ENCODE measurements at places on chromosomes 6 and 20.

GRCh38 chr20:10662151-10662550, 11.6 kb downstream of the JAG1 start:
- DNase-seq = no peak

DNA sequence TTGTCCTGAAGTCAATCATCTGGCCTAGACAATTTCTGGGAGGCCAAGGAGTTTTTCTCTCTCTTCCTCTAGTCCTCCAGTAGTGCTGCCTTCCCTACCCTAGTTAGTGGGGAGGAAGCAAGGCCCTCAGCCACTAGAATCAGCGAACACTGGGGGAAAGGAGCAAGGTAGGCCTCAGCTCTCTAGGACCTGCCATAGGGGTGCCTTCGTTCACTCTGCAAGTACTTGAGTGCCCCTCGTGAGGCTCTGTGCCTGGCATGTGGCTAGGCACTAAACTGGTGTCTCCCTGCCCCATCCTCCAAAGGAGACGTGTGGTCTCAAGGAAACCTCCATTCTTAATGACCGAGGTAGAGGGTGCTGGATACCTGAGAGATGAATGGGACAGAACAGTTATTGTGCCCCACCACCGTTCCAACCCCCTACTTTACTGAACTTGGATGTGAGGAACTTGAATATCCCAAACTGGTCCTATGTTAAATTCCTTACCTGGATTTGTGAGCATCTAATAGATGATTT, 1.1 kb downstream of the DEF6 start:
- no peak for DNase-seq

GRCh38 chr6:2820415-2820814, 21.2 kb downstream of the SERPINB1 start:
- no peak for DNase-seq

DNA sequence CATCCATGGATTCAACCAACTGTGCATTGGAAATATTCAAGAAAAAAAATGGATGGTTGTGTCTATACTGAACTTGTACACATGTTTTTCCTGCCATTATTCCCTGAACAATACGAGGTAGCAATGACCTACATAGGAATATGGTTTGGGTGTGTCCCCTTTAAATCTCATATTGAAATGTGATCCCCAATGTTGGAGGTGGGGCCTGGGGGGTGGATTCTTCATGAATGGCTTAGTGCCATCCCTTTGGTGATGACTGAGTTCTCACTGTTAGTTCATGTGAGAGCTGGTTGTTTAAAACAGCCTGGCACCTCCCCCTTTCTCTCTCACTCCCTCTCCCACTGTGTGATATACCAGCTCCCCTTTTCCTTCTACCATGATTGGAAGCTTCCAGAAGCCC, 139.8 kb upstream of the BACH2 start:
- no peak for DNase-seq

- DNase-seq = no peak
Observed at GRCh38 chr6:134453792-134454510, 136.0 kb upstream of the SGK1 start.

GRCh38 chr6:22940581-22941290, 371.4 kb downstream of the HDGFL1 start:
- DNase-seq = no peak

GRCh38 chr6:15480525-15480924, 182.3 kb downstream of the DTNBP1 start:
- no peak for DNase-seq

GRCh38 chr20:48682529-48683363, 145.1 kb downstream of the PREX1 start:
- DNase-seq = no peak

GRCh38 chr6:17352302-17352701, 41.1 kb upstream of the CAP2 start:
- DNase-seq = peak; percentile 35

- DNase-seq = no peak
Observed at GRCh38 chr6:123997223-123997622, 193.6 kb downstream of the NKAIN2 start.

- peak; percentile 44 for DNase-seq
Observed at GRCh38 chr6:109486068-109486467, 3.0 kb upstream of the ZBTB24 start.

- no peak for DNase-seq
Observed at GRCh38 chr20:19823216-19823615, 65.2 kb downstream of the RIN2 start.

- no peak for DNase-seq
Observed at GRCh38 chr6:127103482-127103881, 15.0 kb upstream of the RSPO3 start.

DNA sequence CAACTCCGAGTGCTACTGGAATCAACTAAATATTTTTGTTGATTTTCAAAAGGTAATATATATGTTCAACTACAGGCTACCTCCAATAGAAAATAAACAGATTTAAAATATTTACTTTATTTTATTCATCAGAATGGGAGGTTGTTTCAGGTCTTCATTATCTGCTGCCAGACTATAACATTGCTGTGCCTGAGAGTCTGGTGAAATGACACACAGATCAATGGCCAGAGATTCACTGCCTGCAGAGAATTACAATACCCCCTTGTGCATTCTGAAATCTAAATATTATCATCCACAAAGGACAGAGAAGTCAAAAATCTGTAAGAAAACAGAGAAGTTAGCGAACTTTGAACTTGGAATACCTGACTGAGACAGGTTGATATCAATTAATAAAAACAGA, 667.8 kb upstream of the GJE1 start:
- DNase-seq = no peak

DNA sequence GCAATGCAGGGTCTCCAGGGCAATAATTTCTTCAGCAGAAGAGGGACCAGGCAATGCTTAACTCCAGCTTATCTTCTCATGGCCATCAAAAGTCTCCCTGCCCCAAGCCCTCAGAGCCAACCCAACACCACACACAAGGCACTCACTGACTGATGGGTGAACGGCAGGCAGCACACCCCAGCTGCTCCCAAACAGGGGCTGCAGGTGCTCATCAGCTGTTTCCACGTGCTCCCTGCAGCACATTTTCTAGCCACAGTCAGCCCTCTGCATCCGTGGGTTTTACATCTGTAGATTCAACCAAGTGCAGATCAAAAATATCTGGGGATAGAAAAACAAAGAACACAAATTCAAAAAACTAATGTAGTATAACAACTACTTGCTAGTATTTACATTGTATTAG, 4.0 kb upstream of the GABRR1 start:
- no peak for DNase-seq

DNA sequence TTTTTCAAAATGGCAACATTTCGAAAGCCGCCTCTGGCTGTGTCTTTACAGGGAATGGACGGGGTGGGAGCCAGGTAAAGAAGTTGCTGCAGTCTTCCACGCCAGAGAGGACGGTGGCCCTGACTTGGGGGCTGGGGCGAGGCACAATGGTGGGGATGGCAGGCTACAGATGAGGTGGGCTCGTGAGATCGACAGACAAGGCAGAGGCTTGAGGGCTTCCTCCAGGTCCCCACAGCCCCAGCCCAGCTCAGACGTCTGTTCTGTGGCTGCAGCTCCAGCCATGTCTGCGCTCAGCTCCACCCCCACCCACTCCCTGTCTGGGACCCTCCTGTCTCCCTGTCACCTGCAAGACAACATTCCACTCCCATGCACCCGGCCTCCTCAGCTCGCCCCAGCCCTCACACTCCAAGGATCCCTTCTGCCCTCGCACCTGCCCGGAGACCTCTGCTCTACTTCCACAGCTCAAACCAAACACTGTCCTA, 7.4 kb upstream of the C20orf144 start:
- no peak for DNase-seq

DNA sequence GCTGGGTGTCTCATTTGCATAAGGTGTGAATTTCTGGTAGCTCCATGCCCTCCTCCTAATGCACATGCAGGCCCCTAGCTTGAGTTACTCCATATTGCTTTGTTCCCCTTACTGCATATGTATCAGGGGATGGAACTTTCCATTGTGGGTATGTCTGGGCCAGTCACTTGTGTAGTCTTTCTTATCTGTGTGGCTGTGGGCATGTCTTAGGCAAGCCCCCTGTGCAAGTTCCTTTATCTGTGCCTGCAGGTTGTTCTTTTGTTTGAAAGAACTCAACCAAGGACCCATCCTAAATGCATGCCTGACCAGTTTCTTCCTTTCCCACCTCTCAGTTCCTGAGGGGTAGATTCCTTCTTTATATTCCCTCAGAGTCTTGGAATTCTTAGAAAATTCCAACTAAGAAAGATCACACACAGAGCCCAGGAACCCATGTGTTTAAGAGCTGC, 23.6 kb downstream of the MBOAT1 start:
- no peak for DNase-seq

- DNase-seq = peak; percentile 78
Observed at GRCh38 chr20:137668-138490, 4.5 kb upstream of the DEFB126 start.

- DNase-seq = no peak
Observed at GRCh38 chr6:14953836-14954235, 292.0 kb upstream of the JARID2 start.

DNA sequence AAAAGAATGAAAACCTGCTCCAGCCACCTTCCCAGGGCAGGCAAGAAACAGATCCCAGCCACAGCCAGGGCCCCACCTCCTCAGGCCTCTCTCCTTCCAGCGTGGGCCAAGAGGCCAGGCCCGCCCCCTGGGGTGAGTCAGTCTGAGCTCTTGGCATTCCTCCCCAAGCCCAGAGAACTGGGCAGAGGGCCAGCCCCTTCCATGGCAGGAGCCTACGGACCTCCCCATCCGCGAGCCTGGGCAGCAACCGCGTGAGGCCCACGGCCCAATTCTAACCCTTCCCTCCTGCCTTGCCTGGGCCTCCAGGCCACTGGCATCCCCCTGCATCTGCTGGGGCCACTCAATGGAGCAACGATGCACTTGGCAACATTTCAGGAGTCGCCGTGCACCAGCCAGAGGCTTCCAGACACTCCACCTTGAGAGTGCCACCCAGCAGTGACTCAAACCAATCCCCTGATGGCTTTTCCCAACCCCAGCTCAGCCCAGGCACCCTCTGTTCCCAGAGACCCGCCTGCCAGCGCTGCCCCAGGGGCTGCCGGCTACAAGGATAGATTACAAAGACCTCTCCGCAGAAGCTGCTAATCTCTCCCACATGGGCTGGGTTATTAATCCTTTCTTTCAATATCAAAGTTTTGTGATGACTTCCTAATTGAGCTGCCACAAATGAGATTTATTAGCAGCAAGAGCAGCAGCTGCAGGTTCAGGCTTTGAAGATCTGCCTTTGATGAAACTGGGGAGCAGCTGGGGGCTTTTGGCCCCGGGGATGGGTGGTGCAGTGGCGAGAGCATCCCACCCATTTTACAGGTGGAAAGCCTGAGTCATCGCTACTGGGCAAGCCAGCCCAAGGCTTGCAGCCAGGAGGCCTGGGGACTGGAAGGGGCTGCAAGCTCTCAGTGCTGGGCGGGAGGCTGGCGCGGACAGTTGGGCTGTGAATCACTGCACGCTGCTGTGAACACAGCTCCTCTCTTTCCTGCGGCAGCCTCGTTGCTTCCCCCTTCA, 85.7 kb downstream of the NFATC2 start:
- peak; percentile 86 for DNase-seq

GRCh38 chr6:139028658-139029469, at the start of gene ABRACL:
Gene ABRACL (plus strand): TSS chr6:139028745. CDS start chr6:139034161, 5,416 bp downstream.
- peak; percentile 63 for DNase-seq

- no peak for DNase-seq
Observed at GRCh38 chr6:52647199-52647598, 23.7 kb upstream of the TMEM14A start.

- peak; percentile 84 for DNase-seq
Observed at GRCh38 chr6:30828027-30828962, 56.0 kb upstream of the DDR1 start.

GRCh38 chr6:126268092-126268491, 71.8 kb upstream of the CENPW start:
- DNase-seq = no peak

GRCh38 chr6:149694921-149695320, 23.0 kb downstream of the LATS1 start:
- DNase-seq = no peak

DNA sequence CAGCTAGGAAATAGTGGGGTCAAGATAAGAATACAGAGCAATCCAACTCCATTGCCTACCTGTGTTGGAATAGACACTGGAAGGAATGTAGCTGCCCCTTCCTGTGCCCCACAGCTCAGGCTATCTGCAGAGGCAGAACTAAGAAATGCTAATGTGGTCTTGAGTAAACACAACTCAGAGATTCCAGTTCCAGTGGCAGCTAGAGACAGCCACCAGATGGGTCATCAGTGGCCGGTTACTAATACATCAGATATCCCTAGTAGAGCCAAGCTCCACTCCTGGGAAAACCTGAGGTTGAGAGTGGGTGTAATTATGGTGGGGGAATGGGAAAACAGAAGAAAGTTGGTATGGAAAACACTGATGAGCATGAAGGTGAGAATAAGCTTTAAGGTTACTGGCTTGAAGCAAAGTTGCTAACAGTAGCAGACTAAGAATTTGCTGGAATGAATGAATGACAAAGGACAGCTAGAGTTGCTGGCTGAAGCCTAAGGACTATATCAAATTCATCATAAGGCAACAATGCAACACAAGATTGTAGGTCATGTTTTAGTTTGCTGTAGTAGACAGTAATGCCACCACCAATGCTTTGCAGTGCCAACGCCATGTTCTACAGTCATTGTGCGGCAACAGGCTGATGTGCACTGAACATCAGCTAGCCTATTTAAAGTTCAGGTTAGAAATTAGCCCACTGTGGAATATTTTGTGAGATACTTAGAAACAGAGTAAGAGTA, 28.3 kb upstream of the FAM83C start:
- peak; percentile 55 for DNase-seq

- DNase-seq = no peak
Observed at GRCh38 chr6:20658516-20658915, 124.3 kb downstream of the CDKAL1 start.

DNA sequence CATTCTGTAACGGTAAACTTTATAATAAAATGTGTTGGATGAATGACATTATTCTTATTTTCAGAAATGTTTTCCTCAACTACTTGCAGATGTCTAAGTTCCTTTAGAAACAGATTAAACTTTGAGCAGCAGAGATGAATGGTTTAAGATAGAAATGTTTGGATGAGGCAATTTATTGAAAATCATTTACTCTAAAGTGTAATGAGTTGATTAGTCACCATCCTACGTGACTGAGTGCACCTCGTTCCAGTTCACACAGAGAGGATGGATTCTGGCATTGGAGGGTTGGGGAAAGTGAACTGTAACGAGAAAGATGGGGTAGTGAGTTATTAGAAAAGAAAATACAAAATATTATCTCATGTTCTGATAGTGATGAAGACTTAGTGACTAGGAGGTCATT, 28.7 kb downstream of the SMPDL3A start:
- DNase-seq = no peak

GRCh38 chr6:134094441-134094840, 42.0 kb upstream of the SLC2A12 start:
- DNase-seq = no peak

Data from A549 (cell line).